ENCODE measurements at places on chromosomes 2 and 18.

- DNase-seq: no peak
These were observed 78.9 kb upstream of the LMAN1 start for GRCh38 chr18:59437851-59438569.

DNA sequence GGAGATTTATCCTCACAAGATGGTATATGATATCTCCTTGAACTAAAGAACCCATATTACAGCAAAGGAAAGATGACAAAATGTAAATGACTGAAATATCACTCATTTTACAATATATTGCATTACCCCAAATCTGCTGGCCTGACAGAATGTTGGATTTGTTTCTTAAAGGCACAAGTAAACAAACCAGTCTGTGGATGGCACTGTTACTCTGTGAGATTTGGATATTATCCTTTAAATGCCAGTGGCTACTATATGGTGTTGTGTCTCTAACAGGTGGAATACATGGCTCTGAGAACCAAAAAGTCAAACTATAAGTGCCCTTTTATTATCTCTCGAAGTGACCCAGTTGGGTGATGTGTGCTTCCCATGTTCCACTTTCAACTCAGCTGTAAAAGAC is 125.7 kb downstream of the PDE1A start:
- DNase-seq: no peak

DNA sequence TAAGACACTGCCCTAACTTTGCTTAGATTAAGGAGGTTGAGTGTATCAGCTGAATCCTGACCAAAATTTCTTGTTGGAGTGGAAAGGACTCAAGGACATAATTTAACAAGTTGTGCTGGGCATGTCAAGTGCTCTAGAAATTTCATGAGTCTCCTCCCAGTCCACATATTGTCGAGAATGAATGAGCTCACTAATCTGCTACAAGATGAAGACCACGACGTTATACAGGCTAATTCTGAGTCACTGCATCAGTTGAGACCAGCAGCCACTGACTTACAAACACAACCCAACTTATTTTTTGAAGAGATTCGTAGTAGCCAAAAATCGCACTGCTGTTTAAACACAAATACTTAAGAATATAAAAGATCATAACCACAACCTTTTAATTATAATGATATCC is 28.7 kb upstream of the SLC8A1 start:
- DNase-seq: no peak

DNA sequence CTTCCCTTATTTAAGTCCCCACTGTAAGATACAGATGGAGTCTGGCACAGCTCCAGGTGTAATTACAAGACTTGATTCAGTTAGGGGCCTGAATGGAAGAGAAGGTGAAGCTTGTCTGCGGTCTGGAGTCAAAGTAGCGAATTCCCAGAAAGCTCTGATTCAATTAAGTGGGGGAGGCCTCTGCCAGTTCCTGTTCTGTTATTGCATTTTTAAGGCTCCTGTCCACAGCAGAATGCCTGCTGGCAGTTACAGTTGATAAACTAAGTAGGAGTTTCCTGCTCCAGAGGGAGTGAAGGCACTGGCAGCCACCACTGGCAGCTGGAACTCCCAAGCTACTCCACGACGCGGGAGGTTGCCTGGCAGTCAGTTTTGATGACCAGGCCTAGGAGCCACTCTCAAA is 181.1 kb downstream of the SOCS6 start:
- DNase-seq: no peak

- DNase-seq: no peak
These were observed 10.7 kb downstream of the AMER3 start for GRCh38 chr2:130766037-130766436.

- no peak for DNase-seq
These were observed 65.4 kb downstream of the AAK1 start for GRCh38 chr2:69578198-69578540.

GRCh38 chr2:221680548-221680947 is 108.4 kb upstream of the EPHA4 start:
- DNase-seq: no peak
